Astrocyte (in vitro differentiated cells and primary cell): ENCODE measurements at places on chromosomes 7 and 10. TPM values are rescaled to one million over a fixed set of nuclear protein-coding genes. Genes with fewer than 3 reads are reported as not detected.
A peak's percentile ranks its signal among the peaks of the same experiment; 100 is the strongest.

DNA sequence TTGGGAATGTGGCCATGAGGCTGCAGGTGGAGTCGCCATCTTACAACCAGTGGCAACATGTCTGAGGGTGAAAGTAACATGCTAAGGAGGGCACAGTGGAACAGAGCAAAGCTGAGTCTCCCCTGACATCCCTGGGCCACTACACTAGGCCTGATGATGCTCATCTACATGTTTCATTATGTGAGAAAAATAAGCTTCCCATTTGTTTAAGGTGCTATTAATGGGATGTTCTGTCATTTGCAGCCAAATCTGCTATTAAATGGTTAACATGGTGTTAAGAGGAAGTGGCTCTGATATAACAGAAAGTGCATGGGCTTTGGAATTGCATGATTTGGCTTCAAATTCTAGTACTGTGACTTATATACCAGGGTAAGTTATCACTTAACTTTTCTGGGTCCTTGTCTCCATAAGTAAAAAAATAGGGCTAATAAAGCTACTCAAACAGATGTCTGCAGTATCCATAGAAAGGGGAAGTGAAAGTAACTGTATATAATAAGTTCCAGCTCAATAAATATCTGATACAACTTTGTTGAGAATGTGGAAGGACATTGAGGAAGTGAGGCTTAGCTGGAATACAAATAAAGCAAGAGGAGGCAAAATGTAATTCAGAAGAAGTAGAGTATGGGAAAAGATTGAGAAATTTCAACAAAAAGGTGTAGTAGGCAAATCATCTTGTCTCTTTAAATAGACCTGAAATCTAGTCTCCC, 158.9 kb downstream of the RTKN2 start:
- no peaks in the 10 kb centered on the region for H3K27me3 ChIP-seq
- no peak overlapping the region for H3K27ac ChIP-seq
- H3K4me3 ChIP-seq: no peak overlapping the region
- no peaks in the 10 kb centered on the region for H3K36me3 ChIP-seq

GRCh38 chr10:114288424-114289095, 49.5 kb downstream of the VWA2 start:
- H3K4me1 ChIP-seq: no peaks in the 10 kb centered on the region
- H3K36me3 ChIP-seq: no peaks in the 10 kb centered on the region
- H3K27ac ChIP-seq: no peak overlapping the region

GRCh38 chr10:111247781-111248389, 171.1 kb downstream of the ADRA2A start:
- no peaks in the 10 kb centered on the region for H3K27me3 ChIP-seq
- no peak overlapping the region for H3K4me3 ChIP-seq
- H3K4me1 ChIP-seq: no peaks in the 10 kb centered on the region

- H3K27ac ChIP-seq: no peak overlapping the region
- no peak overlapping the region for H3K4me3 ChIP-seq
- H3K27me3 ChIP-seq: peaks cover 2% of the 10 kb centered on the region
- H3K4me1 ChIP-seq: no peaks in the 10 kb centered on the region
- no peak for DNase-seq
- no peaks in the 10 kb centered on the region for H3K36me3 ChIP-seq
Measured at GRCh38 chr7:24323961-24324480, 40.0 kb downstream of the NPY start.

- no peak overlapping the region for H3K4me3 ChIP-seq
- H3K4me1 ChIP-seq: no peaks in the 10 kb centered on the region
- DNase-seq: no peak
- H3K27ac ChIP-seq: no peak overlapping the region
- no peaks in the 10 kb centered on the region for H3K27me3 ChIP-seq
Measured at GRCh38 chr10:49435225-49435624, 39.3 kb upstream of the DRGX start.

- no peak for DNase-seq
- H3K27ac ChIP-seq: no peak overlapping the region
- no peaks in the 10 kb centered on the region for H3K36me3 ChIP-seq
- no peak overlapping the region for H3K4me3 ChIP-seq
- no peaks in the 10 kb centered on the region for H3K27me3 ChIP-seq
Measured at GRCh38 chr10:86284355-86285105, 82.1 kb downstream of the GRID1 start.

DNA sequence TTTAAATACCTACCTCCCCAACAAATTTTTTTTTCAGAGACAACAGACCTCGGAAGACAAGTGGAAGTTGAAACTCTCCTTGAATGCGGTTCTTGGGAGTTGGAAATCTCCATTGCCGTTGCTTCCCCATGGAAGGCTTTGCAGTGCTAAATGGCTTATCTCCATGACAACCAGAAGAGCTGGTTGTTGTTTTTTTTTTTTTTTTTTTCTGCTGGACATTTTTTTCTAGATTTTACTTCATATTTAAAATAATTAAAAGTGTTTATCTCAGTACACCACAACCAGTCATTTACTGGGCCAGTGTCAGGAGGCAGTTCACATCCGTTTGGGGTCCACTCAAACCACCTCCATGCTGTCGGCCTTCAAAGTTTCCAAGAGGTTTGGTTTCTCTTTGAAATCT, 348.5 kb upstream of the PRKCQ start:
- H3K27me3 ChIP-seq: no peaks in the 10 kb centered on the region
- H3K4me3 ChIP-seq: no peak overlapping the region
- no peak for DNase-seq
- no peaks in the 10 kb centered on the region for H3K36me3 ChIP-seq
- H3K4me1 ChIP-seq: peaks cover 17% of the 10 kb centered on the region

GRCh38 chr7:95784796-95785195, 12.4 kb downstream of the DYNC1I1 start:
- H3K36me3 ChIP-seq: no peaks in the 10 kb centered on the region
- no peak for DNase-seq
- H3K4me3 ChIP-seq: no peak overlapping the region
- H3K27me3 ChIP-seq: no peaks in the 10 kb centered on the region

GRCh38 chr10:23035569-23035968, 59.8 kb upstream of the MSRB2 start:
- no peaks in the 10 kb centered on the region for H3K36me3 ChIP-seq
- no peak overlapping the region for H3K27ac ChIP-seq
- no peak overlapping the region for H3K4me3 ChIP-seq
- H3K27me3 ChIP-seq: no peaks in the 10 kb centered on the region

- no peak overlapping the region for H3K27ac ChIP-seq
- H3K4me1 ChIP-seq: no peaks in the 10 kb centered on the region
- H3K4me3 ChIP-seq: no peak overlapping the region
- no peak for DNase-seq
Measured at GRCh38 chr7:97439637-97440214, 292.2 kb upstream of the TAC1 start.

DNA sequence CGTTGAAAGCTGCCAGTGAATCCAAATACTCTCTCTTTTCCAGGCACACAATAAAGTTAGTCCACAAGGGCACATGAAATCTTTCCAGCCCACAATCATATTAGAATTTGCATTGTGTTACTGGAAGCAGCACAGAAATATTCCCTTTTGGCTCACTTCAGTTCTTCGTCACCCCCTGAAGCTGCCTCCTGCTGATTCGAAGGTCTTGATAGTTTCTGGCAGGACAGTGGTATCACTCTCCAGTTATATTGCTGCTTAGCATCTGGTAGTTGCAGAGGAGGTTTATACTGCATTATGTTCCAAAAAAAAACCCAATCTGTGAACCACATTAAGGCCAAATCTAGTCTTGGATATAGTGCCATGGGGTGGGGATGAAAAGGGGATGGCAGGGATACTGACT, 253.2 kb downstream of the BICC1 start:
- H3K36me3 ChIP-seq: no peaks in the 10 kb centered on the region
- no peak overlapping the region for H3K27ac ChIP-seq
- H3K4me3 ChIP-seq: no peak overlapping the region
- no peaks in the 10 kb centered on the region for H3K27me3 ChIP-seq
- no peaks in the 10 kb centered on the region for H3K4me1 ChIP-seq

DNA sequence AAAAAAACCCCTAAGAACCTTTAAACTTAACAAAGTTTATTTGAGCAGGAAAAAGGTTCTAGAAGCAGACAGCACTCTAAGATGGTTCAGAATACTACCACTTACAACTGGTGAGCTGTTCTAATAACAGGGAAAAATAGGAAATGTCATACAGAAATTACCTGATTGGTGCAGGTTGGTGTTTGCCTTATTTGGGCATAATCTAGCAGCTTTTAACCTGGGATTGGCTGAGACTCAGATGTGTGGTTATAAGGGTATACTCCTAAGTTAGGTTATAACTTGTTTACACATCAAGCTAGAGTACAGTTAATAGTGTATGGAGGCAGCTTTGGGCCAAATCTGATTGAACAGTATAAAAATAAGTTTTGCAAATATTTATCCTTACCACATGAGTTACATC, 59.8 kb downstream of the MAPK8 start:
- H3K27ac ChIP-seq: no peak overlapping the region
- DNase-seq: no peak
- no peaks in the 10 kb centered on the region for H3K36me3 ChIP-seq

DNA sequence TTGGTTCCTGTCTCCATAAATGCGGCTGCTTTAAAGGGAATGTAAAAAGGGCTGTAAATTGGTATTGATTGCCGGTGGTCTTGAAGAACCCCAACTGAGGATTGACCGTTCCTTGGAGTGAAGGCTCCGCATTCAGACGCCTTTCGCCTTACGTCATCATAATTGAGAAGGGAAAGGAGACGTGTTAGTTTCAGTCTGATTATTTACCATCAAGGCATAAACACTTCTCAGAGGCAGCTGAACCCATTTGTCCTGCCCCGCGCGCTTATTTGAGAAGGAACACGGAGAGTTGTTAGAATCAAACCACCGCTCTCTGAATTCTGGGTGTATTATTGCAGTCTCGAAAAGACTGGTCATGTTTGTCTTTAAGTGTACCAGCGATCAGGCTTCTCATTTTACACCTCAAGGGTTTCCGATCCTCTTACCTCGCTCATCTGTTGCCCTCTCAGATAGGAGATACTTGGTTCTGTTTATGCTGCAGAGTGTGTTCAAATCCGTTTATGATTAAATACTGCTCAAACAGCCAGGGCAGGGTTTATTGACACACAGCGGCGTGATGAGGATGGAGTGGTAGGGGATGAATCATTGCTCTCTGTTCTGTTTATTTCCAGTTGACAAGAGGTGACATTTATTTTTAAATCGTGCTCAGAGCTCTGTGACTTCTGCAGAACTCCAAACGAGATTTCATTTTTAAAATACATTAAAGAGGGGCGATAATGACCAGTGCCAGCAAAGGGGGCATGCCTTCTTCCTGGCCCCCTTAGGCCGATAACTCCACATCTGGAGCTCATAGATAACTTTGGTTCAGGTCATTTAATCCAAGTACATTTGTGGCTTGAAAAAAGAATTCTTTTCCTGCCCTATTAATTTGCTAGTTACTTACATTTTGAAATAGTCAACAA, 30.4 kb downstream of the FOXK1 start:
- peak; percentile 29 for DNase-seq
- H3K27me3 ChIP-seq: no peaks in the 10 kb centered on the region
- H3K36me3 ChIP-seq: no peaks in the 10 kb centered on the region
- no peak overlapping the region for H3K4me3 ChIP-seq
- H3K27ac ChIP-seq: no peak overlapping the region
- H3K4me1 ChIP-seq: peaks cover 34% of the 10 kb centered on the region

GRCh38 chr10:124830445-124830844, 28.8 kb downstream of the ABRAXAS2 start:
- H3K36me3 ChIP-seq: peaks cover 43% of the 10 kb centered on the region
- no peak overlapping the region for H3K27ac ChIP-seq
- no peaks in the 10 kb centered on the region for H3K27me3 ChIP-seq
- DNase-seq: no peak
- no peak overlapping the region for H3K4me3 ChIP-seq

DNA sequence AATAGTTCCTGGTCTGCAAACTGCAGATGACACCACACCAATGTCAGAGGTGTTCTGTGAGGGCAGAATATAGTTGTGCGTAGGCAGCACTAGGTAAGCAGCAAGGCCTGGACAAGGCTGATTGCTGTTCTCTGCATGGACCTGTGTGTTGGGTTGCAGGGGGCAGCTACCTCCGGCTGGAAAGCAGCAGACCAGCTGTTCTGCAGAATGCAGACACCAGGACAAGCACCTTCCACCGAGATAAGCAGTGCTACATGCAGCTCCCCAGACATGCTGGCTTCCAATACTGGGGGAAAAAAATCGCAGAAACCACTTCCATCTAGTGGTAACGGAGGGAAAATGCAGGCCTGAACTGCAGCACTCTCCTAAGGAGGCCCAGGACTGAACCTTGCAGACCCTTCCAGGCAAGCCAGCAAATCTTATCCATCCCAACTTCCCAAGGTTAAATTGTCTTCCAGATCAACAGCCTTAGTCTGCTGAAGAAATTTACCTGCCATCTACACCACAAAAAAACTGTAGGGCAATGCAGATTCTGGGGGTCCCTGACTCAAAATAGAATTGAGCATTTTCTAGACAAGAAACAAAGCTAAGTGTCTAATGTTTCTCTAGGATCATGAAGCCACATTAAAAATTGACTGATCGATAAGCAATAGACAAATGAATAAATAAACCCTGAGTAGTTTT, 50.5 kb upstream of the COBL start:
- DNase-seq: peak; percentile 18
- peaks cover 6% of the 10 kb centered on the region for H3K27me3 ChIP-seq
- no peak overlapping the region for H3K4me3 ChIP-seq
- H3K4me1 ChIP-seq: no peaks in the 10 kb centered on the region
- H3K27ac ChIP-seq: no peak overlapping the region

GRCh38 chr7:47497367-47498096, 84.4 kb downstream of the TNS3 start:
- DNase-seq: no peak
- peaks cover 38% of the 10 kb centered on the region for H3K4me1 ChIP-seq
- no peak overlapping the region for H3K27ac ChIP-seq
- H3K27me3 ChIP-seq: no peaks in the 10 kb centered on the region

GRCh38 chr10:121952226-121952625, 22.8 kb downstream of the NSMCE4A start:
- H3K4me1 ChIP-seq: peaks cover 12% of the 10 kb centered on the region
- no peak overlapping the region for H3K27ac ChIP-seq
- H3K27me3 ChIP-seq: no peaks in the 10 kb centered on the region
- no peak overlapping the region for H3K4me3 ChIP-seq
- no peaks in the 10 kb centered on the region for H3K36me3 ChIP-seq

- H3K4me3 ChIP-seq: no peak overlapping the region
- H3K27me3 ChIP-seq: no peaks in the 10 kb centered on the region
- H3K36me3 ChIP-seq: no peaks in the 10 kb centered on the region
- H3K27ac ChIP-seq: no peak overlapping the region
- H3K4me1 ChIP-seq: no peaks in the 10 kb centered on the region
- DNase-seq: peak; percentile 4
Measured at GRCh38 chr7:89837515-89837914, 316.8 kb upstream of the STEAP1 start.

- no peak for DNase-seq
- H3K27me3 ChIP-seq: peaks cover 27% of the 10 kb centered on the region
- peak overlapping the region; percentile 39 for H3K4me3 ChIP-seq
- H3K4me1 ChIP-seq: peaks cover 7% of the 10 kb centered on the region
- no peaks in the 10 kb centered on the region for H3K36me3 ChIP-seq
Measured at GRCh38 chr7:100632951-100633717, 8.2 kb downstream of the TFR2 start.

The MDH2 gene
- 193 and 202 TPM in 2 replicates for total RNA-seq

The CALY gene
- total RNA-seq: 0.77 and 1.1 TPM in 2 replicates

The TRPV5 gene
- total RNA-seq: not detected in 2 replicates

The DENND2A gene
- 41.7 and 42.1 TPM in 2 replicates for total RNA-seq

The TAF5 gene
- total RNA-seq: 3.3 and 3.9 TPM in 2 replicates

The ADAM8 gene
- 1.7 and 4.6 TPM in 2 replicates for total RNA-seq

The EGR2 gene
- total RNA-seq: 12.1 and 22.9 TPM in 2 replicates

The NXPH1 gene
- total RNA-seq: 0.16 TPM in 1 of 2 replicates, not detected in the other
